ENCODE measurements at places on chromosomes 1 and 21.

DNA sequence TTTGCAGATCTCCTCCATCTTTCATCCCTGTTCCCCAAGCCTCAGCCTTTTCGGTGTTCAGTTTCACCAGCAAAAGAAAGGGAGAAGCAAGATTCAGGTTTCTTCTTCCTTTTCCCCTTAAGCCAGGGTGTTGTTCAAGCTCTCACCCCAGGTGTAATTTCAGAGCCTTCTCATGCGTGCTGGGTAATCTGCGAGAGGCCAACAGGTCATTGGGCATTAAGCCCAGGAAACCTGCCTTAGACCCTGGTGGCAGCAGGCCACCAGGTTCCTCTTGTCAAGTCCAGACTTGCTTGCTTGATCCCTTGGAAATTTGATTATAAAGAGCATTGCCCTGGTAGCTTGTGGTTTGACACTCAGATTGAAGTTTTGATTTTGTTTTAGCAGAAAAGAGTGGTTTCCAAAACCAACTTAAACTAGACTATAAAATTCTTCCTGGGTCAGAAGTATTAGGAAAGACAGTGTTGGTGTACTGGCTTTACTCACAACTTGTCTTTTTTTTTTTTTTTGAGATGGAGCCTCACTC is 6.9 kb downstream of the AKR1A1 start:
- DNase-seq, result no peak

DNA sequence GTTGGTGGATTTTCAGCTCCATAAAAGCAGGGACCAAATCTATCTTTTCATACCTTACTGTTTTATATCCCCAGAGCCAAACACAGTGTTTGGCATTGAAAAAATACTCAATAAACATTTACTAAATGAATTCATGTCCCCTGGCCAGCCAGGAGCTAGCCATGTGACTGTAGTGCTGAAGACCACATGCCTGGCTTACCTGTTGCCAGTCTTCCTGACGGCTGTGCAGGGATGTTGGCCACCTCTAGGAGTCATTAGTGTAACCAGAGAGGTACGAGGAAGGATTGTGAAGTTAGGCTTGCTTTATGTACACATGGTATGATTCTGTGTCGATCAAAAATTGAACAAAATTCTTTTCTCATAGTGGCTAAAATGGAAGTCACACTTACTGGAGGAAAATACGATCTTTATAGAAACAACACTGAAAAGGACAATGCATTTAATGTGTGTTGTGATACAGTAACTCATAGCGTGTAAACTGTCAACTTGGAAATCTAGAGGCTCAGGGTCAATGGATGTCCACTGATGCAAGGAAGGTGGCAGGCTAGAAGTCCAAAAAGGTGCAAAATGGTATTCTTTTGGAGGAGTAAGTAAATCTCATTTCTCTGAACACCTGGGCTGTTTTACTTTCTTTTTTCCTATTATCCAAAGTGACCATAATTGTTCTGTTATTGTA is 60.9 kb downstream of the FGGY start:
- no peak for DNase-seq

DNA sequence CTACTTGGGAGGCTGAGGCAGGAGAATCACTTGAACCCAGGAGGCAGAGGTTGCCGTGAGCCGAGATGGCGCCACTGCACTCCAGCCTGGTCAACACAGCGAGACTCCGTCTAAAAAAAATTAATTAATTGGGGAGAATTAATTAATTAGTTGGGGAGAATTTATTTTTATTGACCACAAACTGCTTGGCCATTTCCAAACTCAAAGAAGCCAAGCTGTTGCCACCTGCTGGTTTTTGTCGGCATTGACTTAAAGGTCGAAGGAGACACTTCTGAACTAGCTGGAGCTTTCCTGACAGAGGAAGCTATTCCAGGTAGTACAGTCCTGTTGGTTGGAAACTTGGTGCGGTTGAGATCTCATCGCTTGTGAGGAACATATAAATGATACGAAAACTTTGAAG is 13.1 kb downstream of the MAP1LC3C start:
- no peak for DNase-seq

GRCh38 chr1:2209400-2210083 is 15.0 kb upstream of the FAAP20 start:
- no peak for DNase-seq

DNA sequence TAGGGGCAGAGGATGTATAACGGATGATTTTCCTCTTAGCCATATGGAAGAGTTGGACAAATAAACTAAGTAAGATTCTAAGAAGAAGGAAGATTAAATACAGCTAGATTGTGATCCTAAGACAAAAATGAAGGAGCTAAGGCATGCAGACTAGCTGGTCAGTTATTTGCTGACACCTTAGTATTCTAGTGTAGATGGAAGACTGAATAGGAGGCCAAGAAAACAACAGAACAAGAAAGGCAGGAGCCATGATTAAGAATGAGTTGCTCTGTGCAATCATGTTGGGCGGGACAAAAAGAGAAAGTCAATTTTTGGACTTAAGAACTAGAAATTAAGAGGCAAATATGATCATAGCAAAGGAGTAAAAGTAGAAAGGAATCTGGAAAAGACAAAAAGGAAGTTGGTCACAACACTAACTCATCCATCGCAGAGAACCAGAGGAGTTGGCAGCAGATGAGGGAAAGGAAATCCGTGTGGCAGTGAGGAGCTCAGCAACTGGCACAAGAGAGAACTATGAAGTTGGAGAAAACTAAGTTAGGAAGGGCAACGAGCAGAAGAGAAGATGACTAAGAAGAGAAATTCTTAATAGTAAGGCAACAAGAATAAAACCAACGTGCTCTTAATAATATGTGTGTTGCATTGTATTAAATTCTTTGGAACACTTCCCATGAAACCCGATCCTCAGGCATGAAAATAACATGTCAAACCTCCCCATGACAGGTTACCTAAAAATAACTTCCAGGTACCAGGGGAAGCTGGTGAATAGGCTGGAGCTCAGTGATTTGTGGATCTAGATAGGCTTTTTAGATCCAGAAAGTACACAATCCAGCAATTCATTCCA is 234.4 kb downstream of the LTN1 start:
- DNase-seq, result no peak

- DNase-seq, result no peak
These were observed 149.3 kb upstream of the WNT4 start for GRCh38 chr1:22292011-22292788.

DNA sequence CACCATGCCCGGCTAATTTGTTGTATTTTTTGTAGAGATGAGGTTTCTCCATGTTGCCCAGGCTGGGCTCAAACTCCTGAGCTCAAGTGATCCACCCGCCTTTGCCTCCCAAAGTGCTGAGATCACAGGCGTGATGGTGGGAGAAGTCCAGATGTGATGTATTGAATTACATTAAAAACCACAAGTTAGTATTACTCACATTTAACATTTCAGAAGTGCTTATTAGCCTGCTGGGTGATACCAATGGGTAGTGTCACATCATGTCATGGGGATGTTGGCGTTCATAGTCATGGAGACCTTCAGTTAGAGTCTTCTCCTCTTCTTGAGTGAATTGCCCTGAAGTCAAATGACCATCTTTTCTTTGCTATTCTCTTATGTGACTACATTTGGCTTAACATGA is 63.6 kb upstream of the VAMP3 start:
- no peak for DNase-seq

- no peak for DNase-seq
These were observed 16.1 kb downstream of the IFT25 start for GRCh38 chr1:53929246-53929960.

- no peak for DNase-seq
These were observed 1.9 kb downstream of the BTBD19 start for GRCh38 chr1:44810101-44810761.

- no peak for DNase-seq
These were observed 34.5 kb upstream of the GPR37L1 start for GRCh38 chr1:202088206-202088605.

GRCh38 chr1:40462956-40463590 is 12.8 kb downstream of the ZFP69B start:
- DNase-seq, result no peak

DNA sequence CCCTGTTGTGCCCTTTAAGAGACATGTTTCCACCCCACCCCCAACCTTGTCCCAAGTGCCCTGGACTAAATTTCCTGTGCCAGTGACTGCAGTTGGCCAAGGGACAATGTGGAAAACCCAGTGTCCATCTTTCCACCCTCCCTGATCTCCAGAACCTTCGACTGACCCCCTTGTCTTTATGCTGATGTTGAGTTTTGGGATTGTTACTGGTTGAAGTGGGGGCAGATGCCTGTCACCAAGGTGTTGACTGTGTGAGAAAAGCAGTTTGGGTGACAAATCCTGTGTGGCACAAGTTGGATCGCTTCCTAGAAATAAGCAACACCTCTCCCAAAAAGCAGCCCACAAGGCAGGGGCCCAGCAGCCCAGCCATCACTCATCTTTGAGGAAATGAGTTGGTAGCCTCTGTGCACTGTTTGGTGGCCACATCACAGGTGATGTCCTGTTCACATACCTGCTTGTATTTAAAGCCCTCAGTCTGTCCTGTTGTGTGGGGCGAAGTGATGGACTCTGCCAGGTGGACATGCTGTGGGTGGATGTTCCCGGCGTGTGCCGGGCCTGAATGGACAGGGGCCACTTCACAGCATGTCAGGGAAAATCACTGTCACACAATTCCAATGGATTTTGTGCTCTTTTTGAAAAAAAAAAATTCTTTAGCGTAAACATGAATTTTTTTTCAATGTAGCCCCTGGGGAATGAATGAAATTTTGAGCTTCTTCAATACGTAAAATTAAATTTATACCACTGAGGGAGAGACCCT is 6.6 kb upstream of the MIIP start:
- no peak for DNase-seq

GRCh38 chr1:7884757-7885156 is 31.9 kb upstream of the UTS2 start:
- DNase-seq, result no peak

GRCh38 chr1:68087184-68087583 is 36.8 kb upstream of the DIRAS3 start:
- DNase-seq, result no peak

DNA sequence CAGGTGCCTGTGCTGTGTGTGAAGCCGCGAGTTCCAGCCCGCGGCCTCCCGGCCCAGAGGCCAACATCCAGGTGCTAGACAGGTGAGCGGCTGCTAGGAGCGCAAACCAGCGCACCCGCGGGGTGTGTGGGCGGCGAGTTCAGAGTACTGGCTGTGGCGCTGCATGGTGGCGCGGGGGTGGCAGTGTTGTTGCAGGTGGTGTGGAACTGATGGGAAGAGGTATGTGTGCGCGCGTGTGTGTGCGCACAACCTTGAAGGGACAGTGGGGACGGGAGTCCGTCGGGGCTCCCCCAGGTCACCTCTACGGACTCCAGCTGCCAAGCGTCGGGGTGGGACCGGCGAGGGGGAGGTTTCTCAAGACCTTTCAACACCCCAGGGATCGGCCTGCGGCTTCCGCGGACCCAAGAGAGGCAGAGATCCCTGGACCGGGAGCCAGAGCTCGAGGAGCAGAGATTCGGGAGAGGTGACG is 433 bp upstream of the DMBX1 start:
- no peak for DNase-seq

DNA sequence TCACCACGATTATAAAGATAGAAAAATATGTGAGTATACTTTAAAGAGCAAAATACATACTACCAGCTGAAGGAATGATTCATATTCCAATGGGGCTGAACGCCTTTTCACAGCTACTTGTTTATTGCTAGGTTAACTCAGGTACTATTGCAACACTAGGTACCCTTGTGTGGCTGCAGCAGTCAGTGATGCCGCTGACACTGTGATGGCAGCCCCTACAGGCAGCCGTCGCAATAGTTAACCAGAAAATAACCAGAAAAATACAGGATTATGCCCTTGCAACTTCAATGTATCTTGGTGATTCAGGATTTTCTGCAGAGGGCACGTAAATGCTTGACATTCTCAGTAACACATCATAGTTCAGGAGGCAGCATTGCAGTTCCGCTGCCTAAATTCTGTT is 1.6 kb upstream of the MARK1 start:
- DNase-seq, result no peak

DNA sequence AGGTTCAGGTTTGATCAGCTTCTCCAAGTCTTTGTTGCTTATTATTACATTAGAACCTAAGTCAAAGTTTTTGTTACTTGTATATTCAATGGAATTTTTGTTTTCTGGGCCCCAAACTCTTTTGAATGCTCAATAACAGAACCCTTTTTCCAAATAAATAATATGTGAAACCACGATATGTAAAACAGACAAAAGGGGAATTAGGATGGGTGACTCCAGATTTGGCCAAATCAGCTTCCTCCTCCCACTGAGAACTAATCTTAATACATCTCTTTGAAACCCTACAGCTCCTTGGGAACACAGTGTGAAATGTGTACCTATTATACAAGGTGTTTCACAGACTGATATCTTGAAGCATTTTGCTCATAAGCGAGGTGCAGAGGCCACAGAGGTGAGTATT is 67.0 kb upstream of the TNFSF18 start:
- DNase-seq, result no peak

DNA sequence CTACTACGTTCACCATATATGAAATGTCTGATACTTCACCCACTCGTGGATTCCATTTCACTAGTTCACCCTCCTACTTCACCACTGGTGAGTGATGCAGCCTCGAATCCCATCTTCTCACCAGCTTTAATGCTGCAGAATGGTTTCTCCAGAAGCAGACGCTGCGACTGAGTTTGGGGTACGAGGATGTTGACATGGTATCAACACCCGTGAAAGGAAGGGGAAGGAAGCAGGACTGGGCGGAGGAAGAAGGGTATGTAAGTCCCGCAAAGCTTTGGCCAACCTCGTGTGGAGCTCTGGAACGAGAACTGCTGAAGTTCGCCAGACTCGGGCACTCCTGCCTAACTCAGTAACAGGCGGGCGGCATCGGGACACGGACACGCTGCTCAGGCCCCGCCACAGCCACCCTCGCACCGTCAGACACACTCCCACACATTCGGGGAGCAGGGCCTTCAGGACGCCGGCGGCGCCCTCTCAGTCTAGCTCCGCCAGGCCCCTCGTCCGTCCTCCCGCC is 833 bp upstream of the DIP2A start:
- no peak for DNase-seq

DNA sequence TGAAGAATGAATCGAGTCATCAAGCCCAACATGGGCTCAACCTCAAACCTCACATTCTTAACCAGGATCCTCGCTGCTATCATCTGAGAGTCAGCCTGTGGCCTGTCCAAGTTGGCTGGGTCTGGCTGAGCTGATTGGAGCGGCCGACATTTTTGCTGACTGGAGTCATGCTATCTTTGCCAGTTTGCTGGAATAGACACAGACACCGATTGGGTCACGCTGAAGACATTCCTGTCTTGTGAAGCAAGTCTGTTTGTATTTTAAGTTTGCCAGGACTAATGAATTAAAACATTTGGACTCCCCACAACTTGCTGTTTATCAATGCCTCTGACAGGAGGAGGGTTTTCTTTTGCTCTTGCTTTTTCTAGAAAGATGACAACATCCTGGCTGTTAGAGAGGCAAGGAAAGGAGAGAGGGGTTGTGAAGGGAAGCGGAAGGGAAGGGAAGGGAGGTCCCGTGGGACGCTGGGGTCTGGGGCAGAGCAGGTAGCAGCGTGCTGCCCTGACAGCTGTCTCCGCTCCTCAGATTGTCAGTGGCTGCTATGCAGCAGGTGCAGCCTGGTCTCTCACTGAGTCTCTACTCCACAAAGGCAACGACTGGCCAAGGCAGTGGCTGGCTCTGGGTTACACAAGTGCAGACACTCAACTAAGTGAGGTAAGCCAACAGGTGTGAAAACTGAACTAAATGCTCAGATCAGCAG is at the start of gene MAP3K7CL:
Gene MAP3K7CL (plus strand): TSS at position 375 of the 700 bp plus-strand sequence. CDS start 2,701 bp downstream, outside the sequence.
- DNase-seq, result no peak

- no peak for DNase-seq
These were observed 1.4 kb upstream of the PTGFRN start for GRCh38 chr1:116908266-116908665.
